ENCODE measurements at places on chromosomes 4 and X. TPM values are rescaled to one million over a fixed set of nuclear protein-coding genes. Genes with fewer than 3 reads are reported as not detected.

The USP46 gene
- polyA plus RNA-seq: 20.9 TPM

- no peak for DNase-seq
These were observed 68.3 kb upstream of the TMEM150C start for GRCh38 chr4:82630079-82630478.

- peak; percentile 2 for DNase-seq
These were observed 33.8 kb downstream of the NDP start for GRCh38 chrX:43939187-43939926.

The TNIP2 gene
- polyA plus RNA-seq: 20.7 TPM
